ENCODE measurements at places on chromosomes 2 and 18. TPM values are rescaled to one million over a fixed set of nuclear protein-coding genes. Genes with fewer than 3 reads are reported as not detected.

GRCh38 chr2:69755862-69756467 lies 14.0 kb downstream of the ANXA4 start:
- DNase-seq: peak; percentile 46

- no peak for DNase-seq
Measured at GRCh38 chr18:36543030-36543429, 245.5 kb downstream of the FHOD3 start.

GRCh38 chr18:48780201-48780912 lies 170.4 kb downstream of the SMAD7 start:
- no peak for DNase-seq

The ALPG gene
- not detected for total RNA-seq

DNA sequence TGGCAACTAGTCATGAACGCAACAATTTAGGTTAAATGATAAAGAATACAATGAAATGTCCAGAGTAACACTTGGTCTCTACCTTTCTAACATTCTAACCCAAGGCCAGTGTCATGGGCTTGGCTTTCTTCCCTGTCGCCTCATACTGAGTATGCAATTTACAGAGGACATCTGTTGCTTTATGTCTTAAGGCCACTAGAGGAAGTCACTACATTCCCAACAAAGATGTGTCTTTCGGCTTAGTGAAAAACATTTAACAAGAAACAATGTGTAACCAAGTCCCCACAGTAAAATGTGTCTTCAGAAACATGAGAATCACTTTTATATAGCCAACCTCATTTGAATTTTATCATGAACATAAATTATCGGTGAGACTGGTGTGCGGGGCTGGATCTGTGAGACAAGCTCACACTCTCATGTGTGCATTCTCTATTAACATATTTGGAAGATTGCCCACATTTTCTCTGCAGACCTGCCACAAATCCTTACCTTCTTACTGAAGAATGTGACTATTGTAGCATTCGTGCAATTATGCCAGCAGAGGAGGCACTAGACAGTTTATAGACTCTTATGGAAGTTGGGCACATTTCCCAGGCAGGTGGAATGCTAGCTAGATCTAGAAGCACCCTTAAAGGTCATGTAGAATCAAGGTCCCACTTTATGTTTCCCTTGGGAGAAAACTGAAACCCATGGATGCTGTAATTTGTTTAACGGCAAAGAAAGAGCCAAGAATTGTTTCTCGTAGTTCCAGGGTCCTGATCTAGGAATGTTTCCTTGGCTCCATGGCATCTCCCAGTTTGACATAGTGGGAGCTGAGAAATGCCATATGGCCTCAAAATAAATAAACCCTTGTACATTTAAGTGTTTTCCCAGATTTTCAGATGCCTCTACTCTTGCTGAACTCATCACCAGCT lies 101.8 kb downstream of the CD226 start:
- no peak for DNase-seq

- peak; percentile 91 for DNase-seq
Measured at GRCh38 chr2:207073801-207074678, 91.7 kb downstream of the KLF7 start.

The IL36A gene
- total RNA-seq: not detected

DNA sequence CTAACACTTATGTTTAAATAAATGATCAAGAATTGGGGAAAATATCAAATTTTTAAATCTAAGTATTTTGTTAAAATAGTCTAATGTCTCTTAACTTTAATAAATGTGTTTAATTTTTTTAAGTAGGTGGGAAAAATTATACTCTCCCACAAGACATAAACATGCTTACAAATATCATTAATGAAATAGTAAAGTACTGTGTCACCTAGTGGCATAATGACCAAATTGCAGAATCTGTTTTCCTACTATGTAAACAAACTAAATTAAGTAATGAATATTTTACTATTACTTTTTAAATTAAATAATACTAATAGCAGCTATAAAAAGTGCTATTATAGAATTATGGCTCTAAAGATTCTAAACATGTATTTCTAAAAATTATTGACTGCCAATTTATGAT lies 52.0 kb upstream of the CHAC2 start:
- DNase-seq: peak; percentile 19

GRCh38 chr2:64454386-64455332 lies 697 bp downstream of the LGALSL start:
- DNase-seq: peak; percentile 6

- DNase-seq: no peak
Measured at GRCh38 chr2:106284255-106284654, 90.2 kb upstream of the UXS1 start.

GRCh38 chr2:191933307-191934105 lies 86.6 kb upstream of the CAVIN2 start:
- DNase-seq: no peak

- no peak for DNase-seq
Measured at GRCh38 chr2:31314761-31315160, 80.8 kb downstream of the EHD3 start.

- no peak for DNase-seq
Measured at GRCh38 chr2:203175371-203175770, 63.4 kb upstream of the CYP20A1 start.

GRCh38 chr2:224722770-224723169 lies 6.6 kb upstream of the CCDC195 start:
- no peak for DNase-seq

GRCh38 chr2:174553811-174554493 lies 43.7 kb downstream of the WIPF1 start:
- DNase-seq: peak; percentile 54

The OR6B3 gene
- total RNA-seq: not detected

The POTEJ gene
- total RNA-seq: not detected

- DNase-seq: no peak
Measured at GRCh38 chr2:170514140-170514539, 201.0 kb upstream of the SP5 start.
